ENCODE measurements at places on chromosomes 16 and 17. TPM values are rescaled to one million over a fixed set of nuclear protein-coding genes. Genes with fewer than 3 reads are reported as not detected.

DNA sequence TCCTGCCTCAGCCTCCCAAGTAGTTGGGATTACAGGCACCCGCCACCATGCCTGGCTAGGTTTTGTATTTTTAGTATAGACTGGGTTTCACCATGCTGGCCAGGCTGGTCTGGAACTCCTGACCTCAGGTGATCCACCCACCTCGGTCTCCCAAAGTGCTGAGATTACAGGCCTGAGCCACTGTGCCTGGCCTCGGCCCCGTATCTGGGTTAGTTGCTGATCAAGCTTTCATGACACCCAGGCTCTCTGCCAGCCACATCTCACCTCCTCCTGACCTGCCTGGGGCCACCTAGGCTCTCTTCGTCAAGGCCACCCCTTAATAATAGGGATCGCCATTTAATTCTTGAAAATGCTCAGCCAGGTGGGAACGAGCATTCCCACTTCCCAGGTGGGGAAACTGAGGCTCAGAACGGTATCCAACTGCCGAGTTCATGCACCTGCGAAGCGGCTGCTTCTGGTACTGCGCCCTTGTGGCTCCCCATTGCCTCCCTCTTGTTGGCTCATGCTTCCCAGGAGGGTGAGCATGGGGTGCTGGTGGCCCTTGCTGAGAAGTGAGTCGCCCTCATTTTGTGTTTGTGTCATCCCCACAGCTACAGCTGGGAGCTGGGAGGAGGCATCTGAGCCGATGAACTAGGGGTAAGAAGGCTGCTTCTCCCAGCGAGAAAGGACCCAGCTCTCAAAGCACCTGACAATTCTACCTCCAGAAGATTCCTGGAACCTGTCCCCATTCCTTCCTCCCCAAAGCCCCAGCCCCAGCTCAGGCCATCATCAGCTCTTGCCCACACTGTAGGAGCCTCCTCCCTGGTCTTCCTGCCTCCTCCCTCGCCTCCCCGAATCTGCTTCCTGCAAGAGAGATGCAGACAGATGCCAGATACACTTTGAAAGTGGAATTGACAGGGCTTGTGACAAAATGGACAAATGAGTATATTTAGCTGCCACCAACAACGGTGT is 17.3 kb upstream of the SNN start:
- no peaks in the 10 kb centered on the region for H3K27me3 ChIP-seq
- DNase-seq, result no peak
- no peak overlapping the region for H3K4me3 ChIP-seq
- H3K27ac ChIP-seq, result no peak overlapping the region
- H3K36me3 ChIP-seq, result no peaks in the 10 kb centered on the region

- H3K4me3 ChIP-seq, result no peak overlapping the region
- H3K27me3 ChIP-seq, result peaks cover 21% of the 10 kb centered on the region
- no peak overlapping the region for H3K27ac ChIP-seq
- H3K4me1 ChIP-seq, result no peaks in the 10 kb centered on the region
These were observed 77.2 kb upstream of the CLEC3A start for GRCh38 chr16:77945126-77945525.

GRCh38 chr17:7262192-7262934 is at the start of gene CLDN7:
Gene CLDN7, minus strand, starts transcription at chr17:7262478. Its CDS starts 435 bp downstream, at chr17:7262043.
- peaks cover 25% of the 10 kb centered on the region for H3K36me3 ChIP-seq
- H3K4me1 ChIP-seq, result peaks cover 9% of the 10 kb centered on the region
- peaks cover 50% of the 10 kb centered on the region for H3K27me3 ChIP-seq
- no peak within 1 kb of the TSS for H3K27ac ChIP-seq

The SCNN1B gene
- 0.57 TPM for total RNA-seq

The TBC1D3B gene
- 3.5 TPM for total RNA-seq

DNA sequence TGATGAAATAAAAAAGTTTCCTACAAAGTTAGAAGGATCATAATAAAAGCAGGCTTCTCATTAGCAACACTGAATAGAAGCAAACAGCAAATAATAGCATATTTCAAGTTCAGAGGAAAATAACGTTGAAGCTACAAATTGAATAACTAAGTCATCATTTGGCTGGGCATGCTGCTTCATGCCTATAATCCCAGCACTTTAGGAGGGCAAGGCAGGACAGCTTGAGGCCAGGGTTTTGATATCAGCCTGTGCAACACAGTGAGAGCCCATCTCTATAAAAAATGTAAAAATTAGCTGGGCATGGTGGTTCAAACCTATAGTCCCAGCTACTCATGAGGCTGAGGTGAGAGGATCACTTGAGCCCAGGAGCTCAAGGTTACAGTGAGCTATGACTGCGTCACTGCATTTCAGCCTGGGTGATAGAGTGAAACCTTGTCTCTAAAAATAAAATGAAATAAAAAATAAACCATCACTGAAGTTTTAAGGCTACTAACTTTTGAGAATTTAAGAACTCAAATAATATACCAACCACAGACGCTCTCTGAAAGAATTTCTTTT is 25.5 kb downstream of the NCOR1 start:
- DNase-seq, result no peak
- H3K4me3 ChIP-seq, result no peak overlapping the region
- H3K27me3 ChIP-seq, result no peaks in the 10 kb centered on the region
- H3K4me1 ChIP-seq, result peaks cover 26% of the 10 kb centered on the region
- H3K36me3 ChIP-seq, result peaks cover 2% of the 10 kb centered on the region

DNA sequence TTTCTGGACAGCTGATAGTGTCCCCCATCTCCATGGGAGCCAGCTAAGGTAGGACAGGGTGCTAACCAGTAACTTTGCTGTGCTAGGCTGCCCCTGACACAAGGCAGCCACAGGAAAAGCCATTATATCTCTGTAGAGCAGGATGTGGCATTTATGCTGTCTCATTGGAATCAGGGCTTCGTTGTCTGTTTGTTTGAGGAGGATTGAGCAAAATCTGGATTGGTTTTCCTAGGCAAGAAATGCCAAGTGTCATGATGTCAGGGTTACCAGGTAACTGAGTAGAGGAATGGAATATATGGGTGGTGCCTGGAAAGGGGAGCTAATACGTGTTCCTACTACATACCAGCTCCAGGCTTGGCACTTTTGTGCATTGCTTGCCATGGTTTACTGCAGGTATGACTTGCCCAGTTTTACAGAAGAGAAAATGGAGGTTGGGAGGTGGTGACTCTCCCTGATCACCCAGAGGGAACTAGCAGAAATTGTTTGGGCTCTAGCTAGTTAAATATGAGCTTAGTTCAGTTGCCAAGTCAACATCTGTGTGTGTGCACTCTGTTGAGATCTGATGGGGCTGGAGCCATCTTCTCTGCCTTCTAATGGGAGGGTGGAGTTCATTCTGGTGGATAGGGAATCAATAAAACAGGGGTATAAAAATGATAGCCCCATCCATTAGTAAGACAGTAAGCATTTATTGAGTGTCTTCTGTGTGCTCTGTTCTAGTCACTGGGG is 33.9 kb downstream of the GNAO1 start:
- no peak overlapping the region for H3K27ac ChIP-seq
- H3K36me3 ChIP-seq, result no peaks in the 10 kb centered on the region
- H3K4me3 ChIP-seq, result no peak overlapping the region
- H3K4me1 ChIP-seq, result no peaks in the 10 kb centered on the region
- no peak for DNase-seq
- peaks cover 2% of the 10 kb centered on the region for H3K27me3 ChIP-seq

- peaks cover 73% of the 10 kb centered on the region for H3K4me1 ChIP-seq
- no peak overlapping the region for H3K4me3 ChIP-seq
- no peaks in the 10 kb centered on the region for H3K27me3 ChIP-seq
- no peak overlapping the region for H3K27ac ChIP-seq
- DNase-seq, result no peak
These were observed 63.4 kb downstream of the CYTH1 start for GRCh38 chr17:78718575-78719208.

The FN3K gene
- 5.9 TPM for total RNA-seq

The ALOX12 gene
- total RNA-seq, result not detected

GRCh38 chr16:29029168-29029994 is 44.5 kb downstream of the LAT start:
- H3K27me3 ChIP-seq, result peaks cover 5% of the 10 kb centered on the region
- DNase-seq, result no peak
- no peaks in the 10 kb centered on the region for H3K36me3 ChIP-seq
- no peaks in the 10 kb centered on the region for H3K4me1 ChIP-seq

Data from psoas muscle (tissue), 8 donors.